ENCODE measurements at places on chromosomes 16 and 17.
A peak's percentile ranks its signal among the peaks of the same experiment; 100 is the strongest.

- no peak for ATAC-seq
Measured at GRCh38 chr16:15820837-15821236, 36.0 kb downstream of the MYH11 start.

DNA sequence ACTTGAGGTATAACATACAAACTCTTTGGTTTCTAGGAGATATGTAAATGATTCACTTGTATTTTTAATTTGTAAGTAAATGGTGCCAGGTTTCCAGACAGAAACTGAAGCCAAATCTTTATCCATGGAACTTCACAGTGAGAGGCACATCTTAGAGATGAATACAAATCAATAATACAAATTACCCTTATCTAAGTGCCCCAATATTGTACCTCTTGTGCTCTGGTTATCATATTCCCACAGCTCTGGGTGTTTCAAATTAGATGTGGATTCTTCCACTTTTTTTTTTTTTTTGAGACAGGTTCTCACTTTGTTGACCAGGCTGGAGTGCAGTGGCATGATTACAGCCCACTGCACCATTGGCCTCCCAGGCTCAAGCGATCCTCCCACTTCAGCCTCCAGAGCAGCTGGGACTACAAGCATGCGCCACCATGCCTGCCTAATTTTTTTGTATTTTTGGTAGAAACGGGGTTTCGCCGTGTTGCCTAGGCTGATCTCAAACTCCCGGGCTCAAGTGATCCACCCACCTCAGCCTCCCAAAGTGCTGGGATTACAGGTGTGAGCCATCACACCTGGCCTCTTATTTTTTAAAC lies 38.0 kb upstream of the DHX40 start:
- no peak for ATAC-seq

GRCh38 chr17:83203472-83204221 lies 124.2 kb downstream of the METRNL start:
- no peak for ATAC-seq

GRCh38 chr16:17305694-17306093 lies 165.1 kb downstream of the XYLT1 start:
- ATAC-seq: no peak

GRCh38 chr17:50210240-50211225 lies 9.1 kb upstream of the COL1A1 start:
- peak; percentile 67 for ATAC-seq

GRCh38 chr17:20262226-20263114 lies 204.9 kb downstream of the LGALS9B start:
- no peak for ATAC-seq

- peak; percentile 21 for ATAC-seq
Measured at GRCh38 chr17:15271741-15272140, 6.6 kb upstream of the PMP22 start.

DNA sequence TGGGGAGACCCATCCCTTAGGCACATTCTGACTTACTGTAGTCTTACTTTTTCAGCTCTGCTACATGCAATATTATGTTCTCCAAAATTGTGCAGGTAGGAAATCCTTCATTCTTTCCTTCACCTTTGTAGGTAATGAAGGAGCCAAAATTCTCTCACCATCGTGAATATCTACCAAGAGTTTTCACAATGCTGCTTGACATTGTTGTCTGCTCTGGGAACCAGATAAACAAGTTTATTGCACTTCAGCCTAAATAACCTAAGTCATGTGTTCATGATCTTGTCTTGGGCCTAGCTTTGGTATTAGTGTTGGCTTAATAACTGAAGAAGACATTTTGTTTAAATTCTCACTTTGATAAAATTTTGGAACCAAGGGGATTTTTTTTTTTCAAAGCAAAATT lies 110.8 kb upstream of the ELAC2 start:
- ATAC-seq: no peak

DNA sequence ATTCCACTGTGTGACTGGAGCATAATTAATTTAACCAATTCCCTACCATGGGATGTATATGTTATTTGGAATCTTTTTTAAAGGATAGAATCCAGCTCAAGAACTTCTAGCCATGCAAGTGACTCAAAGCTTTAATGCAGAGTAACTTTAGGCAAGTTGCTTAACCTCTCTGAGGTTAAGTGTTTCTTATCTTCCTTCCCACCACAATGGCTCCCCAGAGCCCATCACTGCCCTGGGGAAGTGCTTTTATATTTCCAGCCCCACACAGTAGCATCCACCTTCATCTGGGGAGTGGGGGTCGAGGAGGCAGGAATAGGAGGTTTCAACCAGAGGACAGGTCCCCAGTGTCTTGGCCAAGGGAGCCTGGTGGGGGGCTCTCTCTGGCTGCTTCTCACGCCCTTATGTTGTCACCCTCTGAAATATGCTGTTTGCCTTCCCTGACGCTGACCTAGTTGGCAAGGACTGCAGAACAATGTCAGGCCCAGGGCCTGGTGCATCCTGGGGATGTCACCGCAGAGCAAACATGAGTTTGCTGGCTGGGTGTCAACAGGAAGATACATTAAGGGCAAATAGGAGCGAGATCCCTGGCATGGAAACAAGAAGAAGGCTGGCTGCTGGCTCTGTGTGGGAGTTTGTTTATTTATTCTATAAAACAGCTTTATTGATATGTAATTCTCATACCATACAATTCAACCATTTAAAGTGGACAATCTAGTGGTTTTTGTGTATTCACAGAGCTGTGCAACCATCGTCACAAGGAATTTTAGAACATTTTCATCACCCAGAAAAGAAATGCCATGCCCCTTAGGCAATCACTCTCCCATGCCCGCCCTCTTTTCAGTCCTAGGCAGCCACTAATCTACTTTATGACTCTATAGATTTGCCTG lies 46.6 kb upstream of the WSB1 start:
- ATAC-seq: peak; percentile 42

- ATAC-seq: no peak
Measured at GRCh38 chr17:19771971-19772630, 24.0 kb upstream of the ALDH3A1 start.

GRCh38 chr17:80785477-80786178 lies 206.0 kb upstream of the CHMP6 start:
- no peak for ATAC-seq

- ATAC-seq: no peak
Measured at GRCh38 chr16:53626811-53627210, 76.8 kb downstream of the RPGRIP1L start.

All from gastroesophageal sphincter (tissue), 4 donors.